ENCODE measurements at places on chromosomes 11 and 22.

DNA sequence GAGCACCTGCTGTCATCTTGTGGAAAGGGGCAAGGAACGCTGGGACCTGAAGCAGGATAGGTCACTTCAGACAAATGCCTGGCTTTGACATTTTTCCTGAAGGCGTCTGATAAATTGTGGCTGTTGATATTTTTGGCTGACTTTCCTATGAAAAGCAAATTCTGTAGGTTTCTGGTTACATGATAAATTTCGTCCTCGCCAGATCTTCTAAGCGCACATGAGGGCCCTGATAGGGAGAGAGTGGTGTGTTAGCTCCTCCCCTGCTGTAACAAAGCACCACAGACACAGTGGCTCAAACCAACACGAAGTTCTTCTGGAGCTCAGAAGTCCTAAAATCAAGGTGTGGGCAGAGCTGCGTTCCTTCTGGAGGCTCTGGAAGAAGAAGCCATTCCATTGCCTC lies 19.6 kb downstream of the APOL4 start:
- DNase-seq, result no peak

DNA sequence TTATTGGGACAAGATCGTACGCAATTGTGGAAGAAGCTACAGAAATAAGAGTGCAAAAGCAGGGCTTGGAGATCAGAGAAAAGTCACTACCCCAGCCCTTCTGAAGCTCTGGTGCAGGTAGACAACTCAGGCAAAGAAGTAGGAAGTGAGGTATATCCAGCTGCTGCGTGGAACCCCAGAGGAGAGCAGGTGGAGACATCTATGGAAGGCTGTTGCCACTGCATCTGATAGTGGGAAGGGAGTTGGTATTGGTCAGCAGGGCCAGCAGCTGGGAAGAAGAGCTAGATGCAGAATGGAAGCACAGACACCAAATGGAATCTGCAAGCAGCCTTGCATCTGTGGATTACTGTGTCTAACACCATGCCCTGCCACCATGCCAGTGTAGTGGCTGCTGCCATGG lies 165.1 kb downstream of the WNT11 start:
- DNase-seq, result no peak

DNA sequence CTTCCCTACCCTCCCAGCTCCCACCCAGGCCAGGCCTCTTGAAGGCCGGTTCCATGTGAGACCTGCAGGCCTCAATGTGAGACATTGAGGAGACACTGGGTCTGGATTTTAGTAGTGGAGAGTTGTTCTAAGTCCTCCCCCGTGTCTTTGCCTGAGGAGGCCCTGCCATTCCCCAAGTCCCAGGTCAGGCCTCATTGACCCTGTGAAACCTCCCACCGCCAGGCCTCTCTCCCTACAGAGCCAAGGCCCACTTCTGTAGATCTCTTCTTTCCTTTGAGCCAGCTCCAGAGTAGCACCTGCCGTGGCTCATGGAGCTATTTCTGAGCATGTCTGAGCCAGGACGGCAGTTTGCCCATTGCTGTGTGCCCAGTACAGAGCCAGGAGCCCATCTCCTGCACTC lies 1419.6 kb downstream of the TBC1D22A start:
- no peak for DNase-seq

- no peak for DNase-seq
These were observed 57.3 kb upstream of the SORL1 start for GRCh38 chr11:121394785-121395184.

DNA sequence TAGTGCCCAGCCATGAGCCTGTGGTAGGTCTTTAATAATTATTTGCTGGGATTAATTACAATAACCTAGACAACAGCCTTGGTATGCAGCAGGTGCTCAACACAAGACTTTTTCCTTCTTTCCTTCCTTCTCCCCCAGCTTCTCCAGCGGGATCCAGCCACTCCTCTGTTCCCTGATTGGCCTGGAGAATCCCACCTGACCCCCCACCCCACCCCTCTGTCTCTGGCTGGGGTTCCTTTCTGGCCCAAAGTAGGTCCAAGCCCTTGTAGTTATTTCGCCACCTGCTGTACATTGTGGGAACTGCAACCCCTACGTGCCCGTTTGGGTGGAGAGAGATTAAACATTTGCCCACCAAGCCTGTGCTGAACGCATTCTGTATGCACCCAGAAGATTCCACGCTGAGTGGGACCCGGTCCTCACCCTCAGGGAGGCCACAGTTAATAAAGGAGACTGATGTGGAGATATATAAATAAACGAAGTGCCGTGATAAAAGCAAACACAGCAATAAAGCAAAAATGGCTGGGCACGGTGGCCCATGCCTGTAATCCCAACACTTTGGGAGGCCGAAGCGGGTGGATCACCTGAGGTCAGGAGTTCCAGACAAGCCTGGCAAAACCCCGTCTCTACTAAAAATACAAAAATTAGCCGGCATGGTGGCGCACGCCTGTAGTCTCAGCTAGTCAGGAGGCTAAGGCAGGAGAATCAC lies 32.1 kb upstream of the DGKZ start:
- peak; percentile 59 for DNase-seq

GRCh38 chr11:119424276-119424675 lies 1.3 kb upstream of the THY1 start:
- no peak for DNase-seq

GRCh38 chr22:45930324-45930723 lies 46.6 kb downstream of the WNT7B start:
- DNase-seq, result no peak

DNA sequence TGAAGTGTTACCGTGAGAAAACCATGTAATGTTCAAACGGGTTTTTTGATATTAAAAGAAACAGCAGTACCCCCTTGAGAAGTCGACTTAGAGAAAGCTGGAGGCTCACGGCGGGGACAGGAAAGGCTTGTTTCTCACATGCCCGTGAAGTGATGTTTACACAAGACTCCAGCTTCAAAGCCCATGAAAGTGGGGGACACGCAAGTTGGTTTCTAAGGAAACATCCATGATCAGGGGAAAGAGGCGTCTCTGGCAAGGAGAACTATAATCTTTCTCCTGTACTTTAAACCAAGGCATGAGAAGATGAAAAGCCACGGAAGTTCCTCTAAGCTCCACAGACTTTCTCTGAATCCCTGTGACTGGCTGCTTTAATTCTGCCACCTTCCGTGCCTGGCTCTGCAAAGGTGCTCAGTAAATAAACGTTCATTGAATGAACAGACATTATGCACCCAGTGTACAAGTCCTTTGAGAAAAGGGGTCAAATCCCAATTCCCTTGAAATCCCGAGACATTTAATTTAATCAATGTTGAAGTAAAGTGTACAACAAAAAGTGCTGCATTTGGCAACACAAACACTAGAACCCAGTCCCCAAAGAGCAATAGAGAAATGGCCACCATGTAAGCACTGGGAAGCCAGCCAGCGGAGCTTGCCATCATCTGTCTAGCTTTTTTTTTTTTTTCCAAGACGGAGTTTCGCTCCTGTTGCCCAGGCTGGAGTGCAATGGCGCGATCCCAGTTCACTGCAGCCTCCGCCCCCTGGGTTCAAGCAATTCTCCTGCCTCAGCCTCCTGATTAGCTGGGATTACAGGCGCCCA lies 58.7 kb downstream of the AHNAK start:
- DNase-seq, result no peak

GRCh38 chr11:6505577-6506240 lies 8.6 kb downstream of the DNHD1 start:
- DNase-seq, result no peak

GRCh38 chr11:123362941-123363340 lies 67.1 kb upstream of the GRAMD1B start:
- DNase-seq, result no peak

GRCh38 chr11:15890031-15890713 lies 466.2 kb downstream of the SOX6 start:
- DNase-seq, result no peak

DNA sequence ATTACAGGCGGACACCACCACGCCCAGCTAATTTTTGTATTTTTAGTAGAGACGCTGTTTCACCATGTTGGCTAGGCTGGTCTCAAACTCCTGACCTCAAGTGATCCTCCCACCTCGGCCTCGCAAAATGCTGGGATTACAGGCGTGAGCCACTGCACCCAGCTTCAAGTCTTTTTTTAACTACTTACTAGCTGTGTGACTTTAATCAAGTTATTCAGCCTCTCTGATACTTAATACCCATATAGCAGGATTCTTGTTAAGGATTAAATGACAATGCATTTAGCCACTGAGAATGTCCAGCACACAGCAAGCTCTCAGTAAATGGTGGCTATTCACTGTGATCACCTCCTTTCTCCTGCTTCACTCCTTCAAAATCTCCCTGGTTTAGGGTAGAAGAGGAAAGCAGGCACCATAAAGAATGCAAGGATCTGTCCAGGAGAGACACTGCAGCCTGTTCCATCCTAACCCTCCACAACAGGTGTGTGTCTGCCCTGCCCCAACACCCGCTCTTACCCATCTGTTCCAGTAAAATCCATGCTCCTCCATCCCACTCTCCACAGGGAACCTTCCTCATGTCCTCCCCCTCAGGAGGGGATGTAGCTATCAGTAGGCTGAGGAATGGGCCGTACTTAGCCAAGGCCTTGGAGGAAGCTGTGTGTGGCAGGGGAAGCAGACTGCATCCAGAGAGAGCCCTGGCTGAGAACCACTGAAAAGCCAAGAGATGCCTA lies 69.3 kb downstream of the MICAL3 start:
- no peak for DNase-seq

DNA sequence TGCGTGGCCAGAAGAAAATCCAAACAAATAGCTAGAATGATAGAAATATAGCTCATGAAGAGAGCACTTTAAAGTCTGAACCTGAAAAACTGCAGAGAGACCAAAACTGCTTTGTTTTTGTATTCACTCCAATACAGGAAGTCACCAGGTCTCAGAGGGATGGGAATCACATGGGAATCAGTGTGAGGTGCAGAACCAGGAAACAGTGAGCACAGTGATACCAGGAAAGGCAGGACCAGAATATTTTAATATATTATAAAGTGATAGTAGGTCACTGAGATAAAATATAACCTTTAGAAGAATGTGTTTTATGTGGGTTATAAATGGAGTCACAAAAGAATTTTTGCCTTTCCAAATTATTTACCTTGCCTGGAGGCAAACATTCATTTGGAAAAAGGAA lies 277.3 kb downstream of the CASP12 start:
- DNase-seq, result no peak

- DNase-seq, result no peak
These were observed 9.8 kb upstream of the EIF3F start for GRCh38 chr11:7977232-7977917.

DNA sequence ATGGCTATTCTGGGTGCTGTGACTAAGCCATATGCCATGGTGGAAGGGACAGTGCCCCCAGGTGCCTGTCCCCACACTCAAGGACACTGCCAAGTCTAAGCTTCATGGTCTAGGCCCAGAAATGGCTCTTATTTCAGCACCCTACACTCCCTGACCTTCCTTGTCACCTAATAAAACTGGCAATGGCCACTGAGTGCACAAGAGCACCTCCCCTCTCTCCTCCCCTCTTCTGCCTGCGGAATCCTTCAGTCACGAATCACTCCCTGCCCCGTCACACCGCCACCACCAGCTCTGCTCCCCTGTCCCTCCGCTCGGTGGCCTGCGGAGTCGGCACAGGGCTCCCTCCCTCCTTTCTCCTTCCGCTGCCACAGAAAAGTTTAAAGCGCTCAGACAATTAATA lies 19.0 kb upstream of the LMO1 start:
- DNase-seq, result no peak

GRCh38 chr11:130407978-130408377 lies 20.4 kb downstream of the ADAMTS8 start:
- no peak for DNase-seq

DNA sequence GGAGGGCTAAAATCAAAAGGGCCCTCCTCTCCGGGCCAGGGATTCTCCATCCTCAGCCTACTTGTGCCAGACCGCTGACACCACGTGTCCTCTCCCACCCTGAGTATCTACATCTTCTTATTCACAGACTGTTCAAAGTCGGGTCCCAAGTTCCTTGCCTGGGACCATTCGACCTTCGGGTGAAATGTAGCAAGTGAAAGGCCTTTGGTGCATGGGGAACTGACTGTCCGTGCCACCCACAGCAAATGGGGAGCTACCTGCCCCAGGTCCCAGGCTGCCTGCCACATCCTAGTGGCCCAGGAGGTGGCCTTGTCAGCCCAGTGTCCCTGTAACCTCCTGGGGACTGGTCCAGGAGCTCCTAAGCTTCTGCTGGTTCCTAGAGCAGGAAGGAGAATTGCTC lies 67.3 kb downstream of the RTL6 start:
- DNase-seq, result no peak

GRCh38 chr22:36569999-36570398 lies 41.0 kb upstream of the EIF3D start:
- DNase-seq, result no peak

GRCh38 chr11:92837595-92837994 lies 131.9 kb upstream of the MTNR1B start:
- no peak for DNase-seq

- peak; percentile 95 for DNase-seq
These were observed at the start of gene LMF2 for GRCh38 chr22:50507421-50507990. Gene LMF2 (minus strand): TSS chr22:50507702. CDS start chr22:50507675, 27 bp downstream.

GRCh38 chr11:68293708-68294107 lies 18.7 kb upstream of the LRP5 start:
- DNase-seq, result no peak

DNA sequence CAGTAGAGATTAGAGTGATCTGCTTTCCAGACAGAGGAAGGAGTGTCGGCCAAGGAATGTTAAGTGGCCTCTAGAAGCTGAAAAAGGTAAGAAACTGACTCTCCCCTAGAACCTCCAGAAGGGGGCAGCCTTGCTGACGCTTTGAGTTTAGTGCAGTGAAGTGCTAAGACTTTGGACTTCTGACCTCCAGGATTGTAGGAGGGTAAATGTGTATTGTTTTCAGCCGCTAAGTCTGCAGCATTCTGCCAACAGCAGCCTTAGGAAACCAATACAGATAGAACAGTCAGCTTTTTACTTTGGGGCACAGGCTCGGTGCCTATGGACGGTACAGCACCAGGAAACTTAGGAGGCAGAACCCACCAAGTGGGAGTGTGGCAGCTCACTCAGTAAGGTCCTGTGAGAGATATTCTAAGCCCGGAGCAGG lies 3.6 kb upstream of the TBC1D22A start:
- DNase-seq, result no peak

DNA sequence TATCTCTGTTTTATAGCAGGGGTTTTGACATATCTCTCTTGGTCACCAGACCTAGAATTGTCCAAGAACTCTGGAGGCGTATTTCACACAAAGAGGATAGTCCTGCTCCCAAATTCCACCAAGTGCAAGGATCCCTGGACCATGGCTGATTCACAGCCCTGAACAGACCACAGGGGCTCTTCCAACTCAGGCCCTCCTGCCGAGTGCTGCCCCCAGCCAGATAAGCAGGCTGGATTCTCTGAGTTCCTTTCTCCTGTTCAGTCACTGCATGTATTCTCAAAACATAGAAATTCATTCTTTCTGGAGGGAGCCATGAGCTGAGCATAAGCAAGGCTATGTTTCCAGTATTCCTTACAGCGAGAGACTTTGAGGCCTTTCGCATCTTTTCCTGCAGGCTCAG lies 13.4 kb upstream of the PLEKHB1 start:
- no peak for DNase-seq

DNA sequence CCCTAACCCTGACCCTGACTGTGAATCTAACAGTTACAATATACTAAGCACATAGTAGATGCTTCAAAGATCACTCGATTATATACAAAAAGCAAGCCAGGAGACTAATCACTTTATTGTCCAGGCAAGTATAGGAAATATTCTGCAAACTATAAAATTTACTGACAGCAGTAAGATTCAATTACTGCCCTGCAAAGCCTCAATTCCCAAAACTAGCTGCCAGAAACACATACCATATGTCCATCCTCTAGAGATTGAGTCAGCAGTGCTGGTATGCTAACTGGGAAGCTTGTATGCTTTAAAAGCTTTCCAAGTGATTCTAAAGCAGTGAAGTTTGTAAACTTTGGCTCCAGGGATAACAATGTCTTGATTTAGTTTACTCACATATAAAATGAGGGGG lies 26.1 kb downstream of the CSTF3 start:
- DNase-seq, result no peak

- DNase-seq, result no peak
These were observed 1.6 kb downstream of the IL2RB start for GRCh38 chr22:37148031-37148651.

All from T-helper 2 cell (primary cell).